Mucosa of descending colon (tissue), 3 donors: ENCODE measurements at places on chromosomes 5 and 9. TPM values are rescaled to one million over a fixed set of nuclear protein-coding genes. Genes with fewer than 3 reads are reported as not detected.

HAVCR2 gene
- 5.1 TPM for total RNA-seq

- DNase-seq = no peak
Measured at GRCh38 chr5:113176196-113176595, 199.6 kb downstream of the DCP2 start.

GRCh38 chr9:8206720-8207119, 407.1 kb upstream of the DMAC1 start:
- no peak for DNase-seq

GRCh38 chr9:91776409-91777291, 173.4 kb downstream of the ROR2 start:
- DNase-seq = no peak

- no peak for DNase-seq
Measured at GRCh38 chr5:54440456-54440893, 15.0 kb upstream of the HSPB3 start.

ASTN2 gene
- total RNA-seq = 5.4 TPM

FOXD4L3 gene
- total RNA-seq = 0.17 TPM

MEIKIN gene
- not detected for total RNA-seq

SLC45A2 gene
- total RNA-seq = 0.28 TPM

- peak; percentile 96 for DNase-seq
Measured at GRCh38 chr5:73201547-73202513, 28.8 kb downstream of the TMEM174 start.

GRCh38 chr5:59598547-59598874, 295.0 kb downstream of the PDE4D start:
- peak; percentile 21 for DNase-seq

GRCh38 chr5:33180900-33181299, 259.9 kb upstream of the TARS1 start:
- DNase-seq = no peak
